ENCODE measurements at places on chromosomes 12 and 14.

GRCh38 chr12:50980545-50980944 is 28.2 kb downstream of the HIGD1C start:
- no peak for DNase-seq

DNA sequence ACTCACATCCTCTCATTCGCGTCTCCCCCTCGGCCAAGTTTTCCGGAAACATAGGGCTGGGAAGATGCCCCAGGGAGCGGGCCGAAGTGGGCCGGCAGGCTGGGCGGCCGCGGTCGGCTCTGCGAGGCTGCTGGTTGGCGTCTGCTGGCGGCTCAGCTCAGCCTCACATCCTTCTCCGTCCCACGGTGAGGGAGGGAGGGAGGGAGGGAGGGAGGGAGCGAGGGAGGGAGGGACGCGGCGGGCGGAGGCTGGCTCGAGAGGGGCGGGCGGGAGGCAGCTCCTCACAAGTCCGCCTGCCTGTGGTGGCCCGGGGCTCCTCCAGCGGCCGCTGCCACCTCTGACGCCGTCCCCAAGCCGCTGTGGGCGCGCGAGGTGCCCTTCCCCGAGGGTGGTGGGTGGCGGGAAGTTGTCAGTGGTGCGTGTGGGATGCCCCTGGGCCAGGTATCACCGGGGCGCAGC is 93.8 kb downstream of the RFLNA start:
- no peak for DNase-seq

- DNase-seq = no peak
These were observed 85.4 kb upstream of the PLXNC1 start for GRCh38 chr12:94062796-94063635.

DNA sequence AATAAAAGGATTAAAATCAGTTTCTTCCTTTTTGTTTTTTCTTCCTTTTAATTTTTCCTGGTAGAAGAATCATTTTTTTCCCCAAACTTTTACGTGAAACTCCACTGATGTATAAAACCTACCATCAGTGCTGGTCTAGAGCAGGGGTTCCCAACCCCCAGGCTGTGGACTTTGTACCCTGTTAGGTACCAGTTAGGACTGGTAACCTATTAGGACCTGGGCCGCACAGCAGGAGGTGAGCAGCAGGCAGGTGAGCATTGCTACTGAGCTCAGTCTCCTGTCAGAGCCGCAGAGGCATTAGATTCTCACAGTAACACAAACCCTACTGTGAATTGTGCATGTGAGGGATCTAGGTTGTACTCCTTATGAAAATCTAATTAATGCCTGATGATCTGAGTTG is 10.1 kb downstream of the SMCO2 start:
- DNase-seq = no peak
